ENCODE measurements at places on chromosomes 13 and 19.
A peak's percentile ranks its signal among the peaks of the same experiment; 100 is the strongest.

GRCh38 chr13:93080587-93080986 lies 146.0 kb upstream of the GPC6 start:
- no peak for DNase-seq

DNA sequence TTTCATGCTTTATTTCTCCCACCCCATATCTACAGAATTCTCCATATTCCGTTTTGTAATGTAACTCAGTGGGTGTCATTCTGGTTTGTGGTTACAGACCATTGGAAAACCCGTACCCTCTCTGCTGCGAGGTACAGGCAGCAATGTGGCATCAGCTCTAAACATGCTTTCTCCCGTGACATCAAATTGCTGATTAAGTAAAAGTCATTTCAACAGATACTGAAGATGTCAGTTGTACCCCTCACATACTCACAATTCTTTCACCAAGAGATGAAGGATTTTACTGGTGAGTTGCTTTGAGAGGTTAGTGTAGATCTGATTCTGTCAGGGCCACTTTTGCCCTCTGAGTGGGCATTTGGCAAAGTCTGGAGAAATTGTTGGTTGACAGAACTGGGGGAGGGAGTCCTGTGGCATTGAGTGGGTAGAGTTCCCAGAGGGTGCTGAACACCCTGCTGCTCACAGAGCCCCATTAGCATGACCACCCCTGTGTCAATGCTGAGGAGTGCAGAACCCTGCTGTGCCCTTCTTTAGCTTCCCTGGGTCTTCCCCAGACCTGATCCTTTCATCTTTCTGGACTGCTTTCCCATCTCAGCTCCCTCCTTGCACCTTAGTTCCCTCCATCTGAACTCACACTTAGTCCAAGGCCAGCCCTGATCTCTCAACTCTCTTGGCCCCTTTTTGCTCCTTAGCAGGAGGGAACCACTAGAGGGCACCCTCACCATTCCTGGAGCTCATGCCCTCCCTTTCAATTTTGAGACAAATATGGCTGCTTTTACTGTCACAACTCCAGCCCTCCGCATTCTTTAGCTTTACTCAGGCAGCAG lies 39.9 kb upstream of the CEACAM8 start:
- peak; percentile 22 for DNase-seq

- DNase-seq, result peak; percentile 30
Observed at GRCh38 chr19:38683393-38684077, 36.1 kb downstream of the ACTN4 start.

- DNase-seq, result no peak
Observed at GRCh38 chr13:80782441-80782840, 441.5 kb upstream of the SPRY2 start.

DNA sequence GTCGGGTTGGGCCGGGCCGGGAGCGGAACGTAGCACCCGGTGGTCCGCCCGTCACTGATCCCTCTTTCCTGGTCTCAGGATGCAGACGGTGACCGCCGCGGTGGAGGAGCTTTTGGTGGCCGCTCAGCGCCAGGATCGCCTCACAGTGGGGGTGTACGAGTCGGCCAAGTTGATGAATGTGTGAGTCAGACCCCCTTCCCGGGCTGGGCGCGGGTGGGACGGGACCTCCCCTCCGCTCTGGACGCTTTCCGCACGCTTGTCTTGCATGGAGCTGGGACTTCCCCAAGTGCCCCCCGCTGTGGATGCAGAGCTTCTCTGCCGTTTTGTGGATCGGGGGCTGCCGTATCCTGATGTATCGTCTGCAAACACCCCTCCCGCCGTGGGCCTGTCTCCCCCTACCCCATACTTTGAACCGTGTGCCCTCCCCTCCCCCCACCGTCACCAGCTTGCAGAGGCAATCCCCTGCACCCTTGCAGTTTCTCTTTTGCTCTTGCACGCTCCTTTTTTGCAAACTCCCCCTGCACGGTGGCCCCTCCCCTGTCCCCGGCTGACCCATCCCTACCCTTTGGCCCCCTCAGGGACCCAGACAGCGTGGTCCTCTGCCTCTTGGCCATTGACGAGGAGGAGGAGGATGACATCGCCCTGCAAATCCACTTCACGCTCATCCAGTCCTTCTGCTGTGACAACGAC lies 669 bp downstream of the GADD45B start:
- DNase-seq, result peak; percentile 71

DNA sequence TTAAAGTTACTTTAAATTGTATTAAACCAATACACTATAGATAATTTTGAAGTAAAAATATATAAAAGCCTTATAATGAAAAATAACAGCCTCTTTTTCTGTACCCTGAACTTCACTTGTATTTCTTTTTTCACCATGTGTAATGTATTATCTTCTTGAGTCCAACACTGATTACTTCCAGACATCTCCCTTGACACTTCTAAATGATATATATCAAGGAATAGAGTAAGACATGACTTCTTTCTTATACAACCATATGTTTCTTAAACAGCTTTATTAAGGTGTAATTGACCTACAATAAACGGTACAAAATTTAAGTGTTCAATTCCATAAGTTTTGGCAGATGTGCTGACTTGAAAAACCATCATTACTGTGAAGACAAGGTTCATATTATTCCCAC lies 531.9 kb downstream of the OLFM4 start:
- DNase-seq, result no peak

DNA sequence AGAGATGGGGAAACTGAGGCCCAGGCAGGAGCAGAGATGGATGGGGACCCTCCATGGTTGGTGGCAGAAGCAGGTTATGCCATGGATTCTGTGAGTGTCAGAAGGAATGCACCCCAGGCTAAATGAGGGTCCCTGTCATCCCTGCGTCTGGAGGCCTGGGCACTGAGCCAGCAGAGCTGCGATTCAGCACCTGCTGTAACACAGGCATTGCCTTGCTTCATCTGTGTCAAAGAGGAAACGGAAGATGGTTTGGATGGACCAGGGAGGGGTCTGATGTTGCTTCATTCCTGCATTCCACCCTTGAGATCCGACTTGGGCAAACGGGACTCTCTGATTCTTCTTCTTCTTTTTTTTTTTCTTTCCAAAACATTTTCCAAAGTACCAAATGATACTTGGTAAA lies 1.2 kb downstream of the C5AR1 start:
- no peak for DNase-seq

- DNase-seq, result no peak
Observed at GRCh38 chr13:105184201-105184600, 1351.3 kb downstream of the EFNB2 start.

DNA sequence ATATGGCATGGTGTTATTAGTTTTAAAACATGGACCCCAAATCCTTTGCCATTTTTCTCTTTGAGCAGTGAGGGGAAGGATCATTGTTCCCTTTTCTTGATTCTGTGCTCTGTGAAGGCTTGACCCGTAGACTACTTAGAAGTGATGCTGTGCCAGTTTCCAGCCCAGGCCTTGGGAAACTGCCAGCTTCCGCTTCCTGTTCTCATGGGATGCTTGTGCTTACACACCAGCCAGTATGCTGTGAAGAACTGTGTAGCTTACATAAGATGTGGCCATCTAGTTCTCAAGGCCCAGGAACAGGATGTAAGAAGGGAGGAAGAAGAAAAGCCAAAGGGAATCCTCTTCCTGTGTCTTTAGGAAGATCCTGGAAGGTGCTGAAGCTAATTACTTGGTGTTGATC lies 180.9 kb downstream of the PCCA start:
- no peak for DNase-seq

DNA sequence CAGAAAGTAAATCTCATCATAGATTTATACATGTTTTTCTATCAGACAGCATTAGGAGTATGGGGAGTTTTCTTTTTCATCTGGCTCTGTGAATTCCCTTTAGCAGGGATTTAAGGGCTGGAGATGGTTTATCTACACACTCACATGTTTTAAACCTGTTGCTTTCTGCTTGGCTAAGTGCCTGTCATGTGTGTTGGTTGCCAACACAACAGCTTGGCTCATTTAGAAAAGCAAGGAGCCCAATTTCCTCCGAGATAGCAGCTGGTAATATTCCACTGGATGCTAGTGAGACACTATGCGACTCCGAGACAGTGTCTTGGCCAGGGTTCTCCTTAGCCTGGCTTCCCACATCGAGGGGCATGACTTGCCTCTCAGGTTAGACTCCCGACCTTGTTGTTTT lies 83.3 kb downstream of the KLF5 start:
- no peak for DNase-seq

- peak; percentile 44 for DNase-seq
Observed at GRCh38 chr19:41871573-41872383, 5.3 kb upstream of the CD79A start.

- no peak for DNase-seq
Observed at GRCh38 chr13:114140131-114140905, 7.9 kb upstream of the RASA3 start.

GRCh38 chr19:44681992-44682790 lies 10.9 kb downstream of the CEACAM19 start:
- no peak for DNase-seq

DNA sequence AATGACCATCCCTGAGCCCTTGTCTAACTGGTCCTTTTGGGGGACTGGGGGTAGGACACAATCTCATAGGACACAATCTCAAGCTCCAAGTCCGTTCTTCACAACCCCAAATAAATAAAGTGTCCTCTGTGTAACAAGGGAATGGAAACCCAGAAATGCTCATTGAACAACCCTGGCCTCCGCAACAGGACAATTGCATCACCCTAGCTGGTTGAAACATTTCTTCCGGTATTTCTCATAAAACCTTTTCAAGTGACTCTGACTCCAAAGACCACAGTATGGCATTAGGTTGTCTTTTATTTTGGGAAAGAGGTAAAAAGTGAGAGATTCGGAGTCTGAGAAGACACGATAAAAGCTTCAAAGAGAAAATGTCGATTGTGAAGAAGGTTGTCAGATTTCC lies 186.6 kb downstream of the ZNF536 start:
- no peak for DNase-seq

DNA sequence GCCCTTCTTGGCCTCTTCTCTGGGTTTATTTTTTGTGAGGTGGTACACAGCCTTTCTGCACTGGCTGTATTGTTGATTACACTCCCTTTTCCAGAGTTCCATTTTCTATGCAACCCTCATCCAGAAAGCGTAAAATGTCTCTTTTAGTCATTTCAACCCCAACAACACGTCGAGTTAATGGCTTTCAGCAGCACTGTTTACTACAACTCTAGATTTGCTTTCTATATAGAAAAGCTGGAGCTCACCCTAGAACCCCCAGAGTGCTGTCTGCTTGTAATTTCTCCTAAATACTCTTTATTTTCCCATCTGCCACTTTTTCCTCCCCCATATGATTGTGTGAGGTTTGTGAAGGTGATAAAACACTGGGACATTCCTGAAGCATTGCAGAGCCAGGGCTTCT lies 148.9 kb upstream of the TMTC4 start:
- no peak for DNase-seq

GRCh38 chr19:38073841-38074685 lies 150.0 kb downstream of the DPF1 start:
- no peak for DNase-seq

- DNase-seq, result no peak
Observed at GRCh38 chr13:33556828-33557227, 261.1 kb upstream of the RFC3 start.

DNA sequence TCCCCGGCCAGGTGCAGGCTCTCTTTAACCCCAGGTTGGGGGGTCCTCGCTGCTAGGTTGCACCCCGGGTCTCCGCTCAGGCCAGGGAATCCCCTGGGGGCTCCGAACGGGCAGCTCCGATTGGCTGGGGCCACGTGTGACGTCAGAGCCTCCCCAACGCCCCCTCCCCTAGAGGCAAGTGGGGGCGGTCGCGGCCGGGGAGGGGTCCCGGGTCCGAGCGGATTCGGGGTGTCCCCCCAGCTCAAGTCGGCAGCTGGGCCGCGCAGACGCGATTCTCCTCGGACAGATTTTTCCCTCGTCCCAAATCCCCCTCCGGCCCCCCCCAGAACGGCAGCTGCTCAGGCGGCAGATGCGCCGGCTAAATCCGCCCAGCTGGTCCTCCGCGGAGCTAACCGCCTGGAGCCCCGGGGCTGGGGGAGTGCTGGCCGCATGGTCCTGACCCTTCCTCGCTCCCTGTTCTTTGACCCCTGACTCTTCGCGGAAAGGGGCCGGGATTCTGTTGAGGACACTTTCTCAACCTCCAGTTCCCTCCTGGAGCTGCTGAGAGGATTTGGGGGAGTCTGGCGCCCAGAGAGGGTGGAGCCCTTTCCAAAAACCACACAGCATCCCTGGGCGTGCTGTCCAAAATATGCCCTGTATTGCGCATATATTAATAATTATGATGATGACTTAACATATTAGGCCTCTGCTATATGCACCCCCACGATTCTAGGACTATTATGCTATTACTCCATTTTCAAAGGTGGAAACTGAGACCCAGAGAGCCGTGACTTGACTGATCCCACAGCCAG lies 25.4 kb upstream of the SEMA6B start:
- no peak for DNase-seq

DNA sequence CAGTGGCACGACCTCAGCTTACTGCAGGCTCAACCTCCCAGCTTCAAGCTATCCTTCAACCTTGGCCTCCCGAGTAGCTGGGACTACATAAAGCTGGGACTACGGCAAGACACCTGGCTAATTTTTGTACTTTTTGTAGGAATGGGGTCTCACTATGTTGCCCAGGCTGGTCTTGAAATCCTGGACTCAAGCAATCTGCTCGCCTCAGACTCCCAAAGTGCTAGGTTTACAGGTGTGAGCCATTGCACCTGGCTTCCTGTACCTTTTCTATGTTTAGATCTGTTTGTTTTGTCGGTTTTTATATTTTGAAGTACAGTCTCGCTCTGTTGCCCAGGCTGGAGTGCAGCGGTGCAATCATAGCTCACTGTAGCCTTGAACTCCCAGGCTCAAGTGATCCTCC lies 17.5 kb upstream of the TICAM1 start:
- DNase-seq, result no peak

DNA sequence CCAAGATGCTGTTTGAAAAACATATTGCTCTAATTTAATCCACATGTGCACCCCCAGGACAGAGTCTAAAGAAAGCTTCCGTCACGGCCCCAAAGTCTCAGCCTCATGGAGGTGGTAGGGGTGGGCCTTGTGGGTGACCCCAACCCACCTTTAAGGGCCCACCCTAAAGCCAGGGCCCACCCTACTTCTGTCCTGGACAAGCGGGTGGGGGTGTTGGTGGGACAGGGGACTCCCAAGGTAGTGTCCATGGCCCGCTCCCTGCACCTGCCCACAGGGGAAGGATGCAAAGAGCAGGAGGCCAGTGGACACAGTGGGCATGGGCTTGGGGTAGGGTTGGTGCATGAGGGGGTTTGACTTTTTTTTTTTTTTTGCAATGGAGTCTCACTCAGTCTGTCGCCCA lies 66.8 kb downstream of the KCTD15 start:
- DNase-seq, result no peak

GRCh38 chr13:43425234-43425633 lies 361.5 kb downstream of the ENOX1 start:
- no peak for DNase-seq

- DNase-seq, result no peak
Observed at GRCh38 chr13:25190256-25190655, 18.2 kb upstream of the AMER2 start.

DNA sequence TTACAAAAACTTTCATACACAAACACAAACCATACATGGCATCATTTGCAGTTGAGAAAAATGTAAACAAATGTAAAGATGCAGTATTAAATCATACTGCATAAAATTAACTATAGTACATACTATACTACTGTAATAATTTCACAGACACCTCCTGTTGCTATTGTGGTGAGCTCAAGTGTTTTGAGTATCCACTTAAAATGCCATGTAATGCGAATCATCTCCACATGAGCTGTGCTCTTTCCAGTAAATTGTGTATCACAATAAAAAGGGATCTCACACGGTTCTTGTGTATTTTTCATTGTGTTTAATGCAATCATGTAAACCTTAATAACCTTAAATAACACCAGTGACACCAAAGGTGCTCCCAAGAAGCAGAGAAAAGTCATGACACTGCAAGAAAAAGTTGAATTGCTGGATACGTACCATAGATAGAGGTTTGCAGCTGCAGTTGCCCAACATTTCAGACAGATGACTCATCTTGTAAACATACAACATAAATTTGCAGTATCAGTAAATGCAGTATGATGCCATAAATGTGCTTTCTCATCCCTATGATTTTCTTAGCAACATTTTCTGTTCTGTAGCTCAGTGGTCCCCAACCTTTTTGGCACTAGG lies 166.6 kb downstream of the RAP2A start:
- no peak for DNase-seq

All from stimulated activated CD4-positive, alpha-beta T cell treated with anti-CD3 and anti-CD28 coated beads, Interleukin-12 subunit alpha, Interleukin-12 subunit beta, amount 100 ng/mL, for 4 hours (primary cell).